ENCODE measurements at places on chromosomes 16 and 17.

GRCh38 chr16:89602273-89602951 lies 11.0 kb upstream of the DPEP1 start:
- no peak for DNase-seq

GRCh38 chr17:78748048-78748729 lies 33.9 kb downstream of the CYTH1 start:
- no peak for DNase-seq

GRCh38 chr16:66376577-66377305 lies 10.2 kb downstream of the CDH5 start:
- no peak for DNase-seq

DNA sequence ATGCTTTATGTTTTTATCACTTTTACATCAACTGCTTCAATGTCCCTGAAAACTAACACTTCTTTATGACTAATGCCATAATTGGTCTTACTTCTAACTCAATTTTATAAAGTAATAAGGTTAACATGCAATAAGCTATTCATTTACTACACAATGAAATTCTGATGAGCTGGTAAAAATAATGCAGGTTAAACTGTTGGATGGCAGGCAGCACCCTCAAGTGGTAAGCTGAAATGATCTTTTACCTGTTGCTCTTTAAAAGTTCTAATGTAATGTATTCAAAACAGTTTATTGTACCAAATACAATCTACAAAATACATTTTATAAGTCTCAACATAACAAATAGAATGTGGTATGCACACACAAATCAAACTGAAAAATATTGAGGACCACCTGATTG lies 1280.3 kb downstream of the CDH8 start:
- no peak for DNase-seq

DNA sequence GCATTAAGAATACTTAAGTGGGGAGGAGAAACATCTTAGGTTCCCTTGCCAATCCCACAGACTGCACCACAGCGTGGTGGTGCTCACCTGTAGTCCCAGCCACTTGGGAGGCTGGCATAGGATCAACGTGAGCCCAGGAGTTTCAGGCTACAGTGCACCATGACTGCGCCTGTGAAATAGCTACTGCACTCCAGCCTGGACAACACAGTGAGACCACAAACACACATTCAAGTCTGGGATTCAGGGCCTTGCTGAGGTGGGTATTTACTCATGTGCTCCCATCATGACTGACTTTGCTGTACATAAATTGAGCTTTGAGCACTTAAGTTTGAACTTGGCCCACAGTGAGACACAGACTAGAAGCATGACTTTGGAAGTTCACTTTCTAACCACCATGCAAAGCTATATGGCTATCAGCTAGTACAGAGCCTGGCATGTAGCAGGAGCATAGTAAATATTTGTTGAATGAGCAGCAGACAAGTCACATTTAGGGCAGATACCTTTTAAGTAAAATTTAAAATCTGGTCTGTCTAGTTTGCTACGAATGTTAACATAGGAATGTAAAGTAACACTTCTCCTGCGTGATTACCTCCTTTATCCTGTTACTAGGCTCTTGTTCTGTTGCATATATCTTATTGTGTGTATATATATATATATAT lies 33.5 kb downstream of the CEP95 start:
- DNase-seq = no peak

GRCh38 chr17:28949185-28950016 lies 1.9 kb downstream of the PHF12 start:
- DNase-seq = no peak

DNA sequence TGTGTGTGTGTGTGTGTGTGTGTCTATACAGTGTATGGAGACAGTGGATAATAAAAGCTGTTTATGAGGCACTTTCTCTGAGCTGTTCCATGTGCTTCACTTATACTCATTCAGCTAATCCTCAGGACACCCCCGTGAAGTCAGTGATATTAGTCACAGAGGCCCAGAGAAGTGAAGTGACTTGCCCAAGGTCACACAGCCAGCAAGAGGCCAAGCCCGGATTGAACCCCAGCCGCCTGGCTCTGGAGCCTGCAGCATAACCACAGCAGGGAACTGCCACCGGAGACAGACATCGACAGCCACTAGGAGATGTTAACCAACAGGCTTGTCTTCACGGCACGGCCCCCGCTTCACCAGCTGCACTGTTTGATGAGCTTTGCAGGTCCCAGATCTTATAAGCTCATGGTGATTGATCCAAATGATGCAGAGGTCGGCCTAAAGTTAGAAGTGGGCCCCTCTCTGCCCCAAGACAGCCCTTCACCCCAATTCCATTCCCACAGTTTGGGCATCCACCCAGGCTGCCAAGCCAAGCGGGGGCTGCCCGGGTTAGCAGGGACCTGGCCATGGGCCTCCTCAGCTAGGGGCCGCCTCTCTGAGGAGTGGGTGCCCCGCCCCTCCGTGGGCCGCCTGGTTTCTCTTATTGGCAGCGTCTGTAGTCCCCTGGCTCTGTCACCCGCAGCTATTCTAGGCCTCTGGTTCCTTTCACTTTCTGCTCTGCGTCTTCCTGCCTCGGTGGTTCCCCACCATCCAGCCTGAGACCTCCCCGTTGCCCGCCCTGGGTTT lies 30.9 kb downstream of the SOCS1 start:
- DNase-seq = no peak

- DNase-seq = no peak
Observed at GRCh38 chr17:77466140-77466539, 325.4 kb downstream of the SEC14L1 start.

Measured in LoVo (cell line).